Foreskin keratinocyte (primary cell): ENCODE measurements at places on chromosomes 13 and 19. TPM values are rescaled to one million over a fixed set of nuclear protein-coding genes. Genes with fewer than 3 reads are reported as not detected.

- DNase-seq = no peak
Measured at GRCh38 chr19:28640506-28640905, 572.4 kb downstream of the UQCRFS1 start.

DNA sequence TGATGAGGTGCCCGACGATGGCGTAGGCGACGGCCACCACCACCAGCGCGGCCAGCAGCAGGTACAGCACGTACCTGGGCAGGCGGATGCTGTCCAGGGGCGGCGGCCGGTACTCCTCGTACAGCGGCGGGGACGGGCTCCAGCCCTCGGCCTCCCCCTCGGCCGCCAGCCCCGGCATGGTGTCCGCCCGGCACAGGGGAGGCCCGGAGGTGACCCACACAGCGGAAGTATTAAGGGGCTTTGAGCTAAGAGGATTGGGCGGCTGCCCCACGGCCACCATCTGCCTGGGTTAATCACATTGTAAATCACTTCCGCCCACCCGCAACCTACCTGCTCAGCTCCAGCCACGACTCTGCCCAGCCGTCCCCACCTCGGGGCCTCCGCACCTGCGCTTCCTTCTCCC lies at the start of gene SMIM44:
TSS of gene SMIM44 (minus strand) at position 216 of the 403 bp plus-strand sequence. CDS start at position 178, 38 bp downstream.
- DNase-seq = no peak

DNA sequence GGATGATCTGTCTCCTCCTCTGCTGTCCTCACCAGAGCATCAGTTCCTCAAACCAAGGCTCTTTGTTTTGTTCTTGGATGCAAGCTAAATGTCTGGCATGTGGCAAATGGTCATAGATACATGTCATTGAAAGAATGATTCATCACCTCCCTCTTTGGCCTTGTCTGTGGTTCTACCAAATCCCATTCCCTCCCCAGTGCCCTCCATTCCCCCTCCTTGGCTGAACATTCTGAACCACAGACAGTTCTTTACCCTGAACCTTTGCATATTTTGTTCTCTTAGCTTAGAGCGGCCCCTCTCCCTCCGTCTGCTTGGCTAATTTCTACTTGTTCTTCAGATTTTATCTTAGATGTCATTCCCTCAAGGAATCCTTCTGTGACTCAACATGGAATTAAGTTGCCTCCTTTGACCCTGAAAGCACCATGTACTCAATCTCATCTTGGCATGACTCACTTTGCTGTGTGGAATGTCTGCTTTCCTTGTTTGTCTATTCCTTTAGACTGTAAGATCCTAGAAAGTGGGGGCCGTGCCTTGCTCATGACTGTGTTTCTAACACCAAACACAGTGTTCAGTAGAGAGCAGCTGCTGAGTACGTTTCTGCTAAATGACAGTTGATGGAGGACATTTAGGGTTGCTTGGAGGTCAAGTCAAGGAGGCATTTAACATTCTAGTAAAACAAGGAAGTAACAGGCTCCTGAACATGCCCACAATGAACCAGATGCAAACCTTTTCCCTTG lies 8.1 kb downstream of the ALOX5AP start:
- peak; percentile 98 for DNase-seq

GRCh38 chr13:53601113-53601512 lies 572.5 kb downstream of the OLFM4 start:
- no peak for DNase-seq

The VAV1 gene
- total RNA-seq = 0.14 and 0.34 TPM in 2 replicates
